ENCODE measurements at places on chromosomes 12 and 14.

DNA sequence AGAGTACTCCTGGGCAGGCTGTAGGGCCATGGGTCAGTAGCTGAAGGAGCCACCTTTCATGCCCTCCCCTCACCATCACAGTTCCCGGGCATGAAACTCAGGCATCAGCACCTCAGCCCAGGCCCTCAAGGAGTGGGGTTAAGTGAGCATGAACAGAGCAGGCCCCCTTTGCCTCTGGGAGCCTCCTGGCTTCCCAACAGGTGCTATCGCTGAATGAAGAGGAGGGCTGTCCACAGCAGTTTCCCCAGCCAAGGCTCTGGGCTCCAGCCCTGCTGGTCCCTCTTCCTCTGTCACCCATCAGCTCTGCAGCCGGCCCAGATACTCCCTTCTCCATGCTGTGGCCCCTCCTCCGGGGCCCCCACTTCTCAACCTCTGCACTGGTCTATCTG is 184.3 kb downstream of the ZFP36L1 start:
- no peak for DNase-seq

- DNase-seq = no peak
Observed at GRCh38 chr12:92469837-92470236, 233.0 kb upstream of the PLEKHG7 start.

- DNase-seq = no peak
Observed at GRCh38 chr12:98745578-98746391, 100.7 kb downstream of the APAF1 start.

DNA sequence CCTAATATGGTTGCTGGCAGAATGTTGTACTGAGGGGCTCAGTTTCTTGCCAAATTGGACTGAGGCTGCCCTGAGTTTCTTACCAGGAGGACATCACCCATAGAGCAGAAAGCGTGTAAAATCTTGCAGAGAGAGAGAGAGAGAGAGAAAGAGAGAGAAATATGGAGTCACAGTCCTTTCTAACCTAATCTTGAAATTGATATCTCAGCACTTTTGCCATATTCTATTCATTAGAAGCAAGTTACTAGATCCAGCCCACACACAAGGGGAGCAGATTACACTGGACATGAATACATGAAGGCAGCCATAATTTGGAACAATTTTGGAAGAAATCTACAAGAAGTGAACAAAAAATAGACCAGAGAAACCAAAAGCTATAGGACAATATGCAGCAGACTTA is 4.1 kb upstream of the CD163L1 start:
- no peak for DNase-seq

GRCh38 chr14:96752125-96752524 is 45.1 kb upstream of the VRK1 start:
- DNase-seq = no peak

DNA sequence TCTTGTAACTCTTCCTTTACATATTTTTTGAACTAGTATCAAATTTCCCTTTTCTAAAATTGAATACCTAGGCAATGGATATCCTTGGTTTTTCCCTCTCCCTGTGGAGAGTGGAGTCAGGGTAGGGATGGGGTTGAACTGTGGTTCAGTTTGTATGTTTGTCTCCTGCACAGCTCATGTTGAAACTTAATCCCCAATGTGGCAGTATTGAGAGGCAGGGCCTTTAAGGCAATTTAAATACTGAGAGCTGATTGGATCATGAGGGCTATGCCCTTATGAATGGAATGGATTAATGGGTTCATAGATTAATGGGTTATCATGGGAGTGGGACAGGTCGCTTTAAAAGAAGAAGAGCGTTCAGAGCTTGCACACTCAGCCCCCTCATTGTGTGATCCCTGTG is 127.2 kb upstream of the RGS6 start:
- no peak for DNase-seq

GRCh38 chr12:68959143-68959858 is 26.3 kb upstream of the CPM start:
- DNase-seq = no peak

DNA sequence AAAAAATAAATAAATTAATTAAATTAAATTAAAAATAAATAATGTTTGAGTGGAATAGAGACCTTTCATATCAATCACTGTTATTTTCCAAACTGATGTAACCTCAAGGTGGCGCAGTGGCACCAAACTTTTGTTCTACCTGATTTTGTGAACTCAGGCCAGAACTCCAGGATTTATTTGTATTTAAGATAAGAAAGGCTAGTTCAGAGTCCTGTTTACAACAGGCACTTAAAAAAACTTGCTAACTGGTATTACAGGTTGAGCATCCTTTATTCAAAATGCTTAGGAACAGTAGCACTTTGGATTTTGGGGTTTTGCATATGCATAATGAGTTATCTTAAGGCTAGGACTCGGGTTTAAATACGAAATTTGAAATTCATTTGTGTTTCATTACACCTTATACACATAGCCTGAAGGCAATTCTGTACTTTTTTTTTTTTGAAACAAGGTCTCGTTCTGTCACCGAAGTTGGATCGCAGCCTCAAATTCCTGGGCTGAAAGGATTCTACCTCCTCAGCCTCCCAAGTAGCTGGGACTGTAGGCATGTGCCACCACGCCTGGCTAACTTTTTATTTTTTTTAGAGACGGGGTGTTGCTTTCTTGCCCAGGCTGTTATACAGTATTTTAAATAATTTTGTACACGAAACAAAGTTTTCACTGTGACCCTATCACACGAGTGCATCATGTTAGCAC is 32.4 kb downstream of the YY1 start:
- DNase-seq = no peak

GRCh38 chr12:75208856-75209811 is 505 bp downstream of the KCNC2 start:
- DNase-seq = no peak

DNA sequence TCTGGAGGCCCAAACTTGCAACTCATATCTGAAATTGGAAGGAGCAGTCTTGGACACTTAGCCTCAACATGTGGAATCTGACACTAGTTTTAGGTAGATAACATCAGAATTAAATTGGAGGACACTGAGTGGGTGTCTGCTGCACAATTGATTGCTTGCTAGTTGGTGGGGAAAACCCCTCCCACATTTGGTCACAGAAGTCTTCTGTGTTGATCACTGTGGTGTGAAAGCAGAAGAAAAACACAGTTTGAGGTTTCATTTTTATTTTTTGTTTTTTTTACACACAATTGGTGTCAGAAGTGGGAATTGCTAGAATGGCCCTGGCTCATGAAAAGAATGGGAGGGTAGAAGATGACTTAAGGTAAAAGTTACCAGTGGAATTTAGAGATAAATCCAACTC is 78.0 kb upstream of the CD163 start:
- no peak for DNase-seq

DNA sequence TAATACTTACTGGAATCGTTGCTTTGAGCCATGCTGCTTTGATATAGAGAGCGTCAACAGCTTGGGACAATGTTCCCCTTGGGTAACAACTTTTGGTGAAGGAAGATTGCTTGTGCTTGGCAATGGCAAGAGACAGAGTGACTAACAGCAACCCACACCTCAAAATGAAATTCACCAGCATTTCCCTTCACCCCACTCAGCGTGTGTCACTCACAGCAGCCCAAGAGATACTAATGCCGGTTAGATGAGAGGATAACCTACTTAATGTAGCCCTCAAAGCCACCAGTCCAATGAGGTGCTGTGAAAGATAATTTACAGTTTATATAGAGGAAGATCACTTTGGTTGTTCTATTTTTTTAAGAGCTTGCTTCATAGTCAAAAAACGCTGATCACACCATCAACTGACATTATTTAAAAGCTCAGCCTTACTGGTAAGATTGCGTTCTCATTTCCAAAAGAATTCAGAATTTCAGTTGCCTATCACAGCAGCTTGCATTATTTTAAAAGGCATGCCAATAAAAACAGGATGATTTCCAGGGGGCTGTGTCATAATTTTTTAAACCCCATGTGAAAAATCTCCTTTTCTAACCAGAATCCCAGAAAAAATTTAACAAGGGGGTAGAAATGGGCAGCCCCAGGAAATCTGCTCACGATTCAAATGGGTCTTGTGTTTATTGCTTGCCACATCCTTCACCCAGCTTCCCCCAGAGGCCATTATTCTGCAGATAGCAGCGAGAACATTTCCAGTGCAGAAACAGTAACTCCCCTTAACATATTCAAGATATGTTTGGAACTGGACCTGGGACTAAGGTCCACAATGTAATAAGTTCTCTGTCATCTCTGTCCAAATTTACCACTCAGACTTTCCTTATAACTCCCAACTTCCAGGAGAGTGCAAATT is at the start of gene IL26:
IL26 (minus strand) TSS at position 235 of the 901 bp plus-strand sequence; CDS start at position 181, 54 bp downstream.
- peak; percentile 31 for DNase-seq

GRCh38 chr12:47838286-47838931 is 18.7 kb upstream of the HDAC7 start:
- no peak for DNase-seq

DNA sequence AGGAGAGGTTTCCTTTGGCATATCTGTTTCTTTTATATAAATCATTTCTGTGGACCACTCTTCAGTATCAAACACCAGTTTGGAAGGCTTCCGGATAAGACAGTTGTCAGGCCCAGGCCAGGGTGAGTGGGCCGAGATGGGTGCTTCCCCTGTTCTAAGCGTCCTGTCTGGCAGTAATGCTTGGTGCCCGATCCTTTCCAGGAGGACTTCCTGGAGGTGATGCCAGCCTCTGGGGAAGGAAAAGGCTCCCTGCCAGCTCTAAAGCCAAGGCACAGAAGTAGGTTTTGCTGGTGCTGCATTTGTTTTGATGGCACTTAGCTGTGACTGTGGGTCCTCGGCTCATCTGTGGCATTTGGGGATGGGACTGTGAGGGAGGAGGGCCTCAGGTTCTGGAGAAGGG is 124.4 kb upstream of the RTL1 start:
- no peak for DNase-seq

DNA sequence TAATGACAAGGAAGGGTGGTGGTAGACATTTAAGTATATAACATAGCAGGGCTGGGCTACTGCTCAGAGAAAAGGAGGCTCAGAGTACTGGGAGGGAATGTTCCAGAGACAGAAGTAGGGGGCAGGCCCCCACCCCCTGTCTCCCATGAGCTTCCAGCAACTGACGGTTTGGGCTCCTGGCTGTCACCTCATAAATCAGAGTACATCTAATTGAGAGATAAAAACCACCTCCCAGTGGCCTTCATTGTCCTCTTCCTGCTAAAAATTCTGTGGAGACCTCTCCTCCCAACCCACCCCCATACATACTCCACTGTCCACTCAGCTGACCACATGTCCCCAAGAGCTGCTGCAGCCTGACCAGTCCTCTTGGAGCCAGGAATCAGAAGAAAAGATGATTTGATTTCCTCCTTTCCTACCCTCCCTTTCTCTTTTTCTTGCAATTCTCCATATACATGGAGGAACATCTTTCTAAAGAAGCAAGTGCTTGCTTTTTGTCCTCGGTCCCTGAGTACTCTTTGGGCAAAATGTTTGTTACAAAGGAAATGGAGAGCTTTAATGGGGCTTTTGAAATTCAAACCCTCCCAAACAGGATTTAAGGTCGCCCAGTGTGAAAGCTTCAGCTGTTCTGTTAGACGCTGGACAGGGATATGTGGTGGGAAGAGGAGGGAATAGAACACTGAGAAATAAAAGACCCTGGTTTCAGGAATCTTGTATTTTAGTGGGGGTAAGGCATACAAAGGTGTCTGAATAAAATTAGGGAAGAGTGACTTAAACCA is 16.4 kb upstream of the KCNA5 start:
- DNase-seq = no peak

DNA sequence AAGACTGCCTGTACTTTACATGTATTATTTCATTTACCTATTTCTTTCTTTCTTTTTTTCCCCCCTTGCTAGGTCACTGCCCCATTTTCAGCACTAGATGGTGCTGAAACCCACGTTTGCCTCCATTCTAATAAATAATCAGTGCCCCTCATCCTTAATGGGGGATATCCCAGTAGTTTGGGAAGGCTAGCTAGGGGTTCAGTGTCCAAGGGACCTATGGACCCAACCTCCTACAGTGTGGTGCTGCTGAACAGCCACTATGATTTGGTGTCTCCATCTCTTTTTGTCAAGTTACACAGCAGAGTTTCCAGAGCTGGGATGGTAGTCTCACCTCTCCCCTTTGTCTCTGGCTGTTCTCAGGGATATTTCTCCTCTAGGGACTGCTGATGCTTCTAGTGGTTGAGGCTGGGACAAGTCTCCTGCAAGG is 6.5 kb upstream of the HCFC2 start:
- DNase-seq = no peak

DNA sequence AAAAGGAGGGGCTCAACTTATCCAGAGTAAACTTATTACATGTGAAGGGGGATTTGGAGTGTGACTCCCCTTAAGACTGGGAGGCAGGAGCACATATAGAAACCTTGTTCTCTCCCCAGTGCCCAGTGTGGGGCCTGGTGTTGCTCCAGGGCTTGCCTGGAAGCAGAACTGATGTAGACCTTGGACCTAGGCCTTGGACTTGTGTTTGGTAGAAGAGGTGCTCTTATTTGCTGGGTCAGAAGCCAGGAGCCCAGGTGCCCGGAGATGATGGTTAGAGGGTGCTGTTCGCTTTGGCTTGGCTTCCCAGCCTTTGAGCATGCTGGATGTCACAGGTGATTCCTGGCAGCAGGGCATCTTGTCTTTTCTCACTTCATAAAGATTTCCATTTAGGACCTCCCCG is 110.4 kb downstream of the SMOC1 start:
- no peak for DNase-seq

GRCh38 chr14:100663761-100664052 is 63.0 kb upstream of the DLK1 start:
- DNase-seq = no peak

GRCh38 chr12:84136862-84137367 is 775.7 kb downstream of the SLC6A15 start:
- DNase-seq = no peak

GRCh38 chr14:66453469-66453868 is 32.7 kb upstream of the CCDC196 start:
- DNase-seq = no peak

- no peak for DNase-seq
Observed at GRCh38 chr12:55933169-55933798, 2.3 kb downstream of the DGKA start.
